ENCODE measurements at places on chromosomes 2 and 18. TPM values are rescaled to one million over a fixed set of nuclear protein-coding genes. Genes with fewer than 3 reads are reported as not detected.

Gene MARCO
- 0.36 TPM for total RNA-seq

Gene MAP3K19
- not detected for total RNA-seq

Gene CXCR1
- total RNA-seq = not detected

Gene FSHR
- total RNA-seq = not detected

Gene GALNT3
- not detected for total RNA-seq

Gene PARD6G
- 3.5 TPM for total RNA-seq

Gene TTL
- 32.3 TPM for total RNA-seq

Gene TNP1
- not detected for total RNA-seq

Gene G6PC2
- total RNA-seq = not detected

Gene IL1RL2
- not detected for total RNA-seq

Gene L3MBTL4
- not detected for total RNA-seq

Gene UGT1A6
- 1.5 TPM for total RNA-seq

Gene CDK15
- not detected for total RNA-seq

Gene MLPH
- 318 TPM for total RNA-seq

Gene CYRIA
- 0.27 TPM for total RNA-seq

Gene B3GNT7
- total RNA-seq = 3.0 TPM

Gene TRIM43
- total RNA-seq = 0.13 TPM

Gene ABCG5
- not detected for total RNA-seq

Gene DOK1
- 4.1 TPM for total RNA-seq

Gene CCBE1
- 8.7 TPM for total RNA-seq

Gene ALLC
- not detected for total RNA-seq

Gene GKN1
- not detected for total RNA-seq

Gene CIB4
- total RNA-seq = 0.50 TPM

Gene GBX2
- 3.0 TPM for total RNA-seq

Gene FKBP1B
- 10.1 TPM for total RNA-seq

Gene PLEKHA3
- total RNA-seq = 15.4 TPM

Gene PDE11A
- total RNA-seq = 0.67 TPM

Gene FOXI3
- total RNA-seq = not detected

Gene EGR4
- total RNA-seq = 0.09 TPM

Gene DAPL1
- total RNA-seq = not detected

Gene LDLRAD4
- total RNA-seq = 3.3 TPM

Gene ASB1
- 57.1 TPM for total RNA-seq

Gene MPHOSPH10
- total RNA-seq = 39.4 TPM

Gene TTR
- total RNA-seq = not detected

Gene UGT1A8
- total RNA-seq = 0.07 TPM

Gene MRPL44
- total RNA-seq = 46.9 TPM

Gene NPAS2
- 74.1 TPM for total RNA-seq

Gene GNAL
- 8.0 TPM for total RNA-seq

Gene HTR2B
- total RNA-seq = 0.06 TPM

Gene C2orf76
- 12.6 TPM for total RNA-seq

Gene OTX1
- 1.8 TPM for total RNA-seq

Gene GCKR
- total RNA-seq = 0.36 TPM

Gene POTEJ
- not detected for total RNA-seq

Gene CHRND
- total RNA-seq = not detected

Gene RASGRP3
- total RNA-seq = 0.61 TPM

Gene C2orf78
- not detected for total RNA-seq

Gene ZNF532
- total RNA-seq = 21.4 TPM

Gene CYS1
- total RNA-seq = 1.3 TPM

Gene IL36RN
- total RNA-seq = 0.05 TPM

Gene RAB12
- total RNA-seq = 19.9 TPM

Gene TXNDC2
- total RNA-seq = 0.08 TPM

Gene SH3BP4
- total RNA-seq = 41.0 TPM

Gene HOXD13
- total RNA-seq = 0.29 TPM

Gene CNTNAP5
- not detected for total RNA-seq

Gene CTLA4
- total RNA-seq = not detected

Gene ZNF385B
- total RNA-seq = 0.18 TPM

Gene C2orf74
- 16.4 TPM for total RNA-seq
